ENCODE measurements at places on chromosomes 7 and 10. TPM values are rescaled to one million over a fixed set of nuclear protein-coding genes. Genes with fewer than 3 reads are reported as not detected.

CLEC2L gene
- total RNA-seq = not detected

FOXI2 gene
- total RNA-seq = not detected

HDAC9 gene
- total RNA-seq = 2.1 TPM

PARD3 gene
- 19.1 TPM for total RNA-seq

PAPOLB gene
- total RNA-seq = not detected

IFIT1B gene
- total RNA-seq = not detected

GDF10 gene
- total RNA-seq = not detected

GDF2 gene
- 9.1 TPM for total RNA-seq

EGFR gene
- total RNA-seq = 94.2 TPM

SFRP5 gene
- 4.1 TPM for total RNA-seq

CDHR3 gene
- total RNA-seq = 8.6 TPM

SLC39A12 gene
- total RNA-seq = not detected

CUZD1 gene
- not detected for total RNA-seq

CDK14 gene
- 15.5 TPM for total RNA-seq

DIP2C gene
- 13.5 TPM for total RNA-seq

ELMO1 gene
- 25.7 TPM for total RNA-seq

LOXL4 gene
- 22.6 TPM for total RNA-seq

ZCCHC24 gene
- 23.8 TPM for total RNA-seq

DNAJB6 gene
- 32.6 TPM for total RNA-seq

PNLIP gene
- total RNA-seq = not detected

TRIM74 gene
- total RNA-seq = 0.88 TPM

SORBS1 gene
- total RNA-seq = 76.1 TPM

ANKRD7 gene
- total RNA-seq = not detected

OPN1SW gene
- total RNA-seq = not detected

HKDC1 gene
- total RNA-seq = 0.24 TPM
